Articular chondrocyte of knee joint (primary cell): ENCODE measurements at places on chromosomes 2 and 18. TPM values are rescaled to one million over a fixed set of nuclear protein-coding genes. Genes with fewer than 3 reads are reported as not detected.

ZNF519 gene
- 7.7 and 8.5 TPM in 2 replicates for total RNA-seq

ERICH2 gene
- total RNA-seq: 0.39 and 0.43 TPM in 2 replicates

SIX2 gene
- 35.5 and 41.8 TPM in 2 replicates for total RNA-seq

RPRM gene
- total RNA-seq: not detected in 2 replicates

FOXI3 gene
- total RNA-seq: not detected in 2 replicates

CCDC74B gene
- 3.1 and 5.6 TPM in 2 replicates for total RNA-seq

TLX2 gene
- total RNA-seq: 0.11 and 0.13 TPM in 2 replicates

IWS1 gene
- 39.1 and 40.0 TPM in 2 replicates for total RNA-seq

EMILIN1 gene
- 113 and 123 TPM in 2 replicates for total RNA-seq
